RPMI8226 (cell line): ENCODE measurements at places on chromosomes 12 and 14.
A peak's percentile ranks its signal among the peaks of the same experiment; 100 is the strongest.

DNA sequence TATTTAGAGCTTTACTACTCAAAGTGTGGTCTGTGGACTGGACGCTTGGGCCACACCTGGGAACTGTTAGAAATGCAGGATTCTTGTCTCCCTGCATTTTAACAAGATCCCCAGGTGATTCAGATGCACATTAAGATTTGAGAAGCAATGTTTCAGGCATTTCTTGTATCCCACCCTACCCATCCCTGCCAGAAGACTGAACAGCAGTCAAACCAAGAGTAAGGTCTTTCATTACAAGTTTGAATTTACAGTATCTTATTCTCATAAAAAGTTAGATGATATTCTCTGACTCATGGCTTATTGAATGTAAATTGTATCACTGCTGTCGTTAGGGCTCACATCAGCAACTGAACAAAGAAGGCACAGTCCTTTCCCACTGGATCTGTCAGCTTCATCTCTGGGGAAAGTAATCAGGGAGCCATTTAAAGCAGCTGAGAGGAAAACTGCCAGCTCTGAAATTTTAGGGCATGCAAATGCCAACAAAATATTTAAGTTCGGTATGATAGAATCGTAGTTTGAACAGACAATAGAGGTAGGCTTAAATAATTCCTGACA lies 141.1 kb downstream of the AKAP6 start:
- no peak for DNase-seq

DNA sequence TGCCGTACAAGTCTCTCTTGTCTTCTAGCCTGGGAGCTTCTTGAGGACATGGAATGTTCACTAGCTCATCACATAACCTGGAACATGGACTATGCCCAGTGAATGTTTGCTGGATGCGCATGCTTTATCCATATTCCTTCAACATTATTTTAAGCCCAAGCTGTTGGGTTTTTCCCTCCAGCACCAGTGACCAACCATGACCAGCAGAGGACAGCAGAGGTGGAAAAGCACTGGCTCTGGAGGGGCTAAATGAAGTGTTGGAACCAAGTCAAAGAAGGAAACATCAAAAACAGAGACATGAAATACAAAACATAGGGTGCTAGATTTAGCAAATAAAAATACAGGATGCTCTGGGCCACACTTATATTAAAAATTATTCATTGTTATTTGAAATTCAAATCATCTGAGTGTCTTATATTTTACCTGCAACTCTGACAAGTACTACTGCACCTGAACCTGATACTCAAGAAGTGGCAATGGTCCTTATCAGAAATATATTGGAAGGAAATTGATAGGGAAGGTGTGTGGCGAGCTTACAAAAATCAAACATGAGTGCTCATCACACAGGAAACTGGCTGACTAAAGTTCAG lies 23.1 kb upstream of the HELB start:
- DNase-seq: peak; percentile 28

DNA sequence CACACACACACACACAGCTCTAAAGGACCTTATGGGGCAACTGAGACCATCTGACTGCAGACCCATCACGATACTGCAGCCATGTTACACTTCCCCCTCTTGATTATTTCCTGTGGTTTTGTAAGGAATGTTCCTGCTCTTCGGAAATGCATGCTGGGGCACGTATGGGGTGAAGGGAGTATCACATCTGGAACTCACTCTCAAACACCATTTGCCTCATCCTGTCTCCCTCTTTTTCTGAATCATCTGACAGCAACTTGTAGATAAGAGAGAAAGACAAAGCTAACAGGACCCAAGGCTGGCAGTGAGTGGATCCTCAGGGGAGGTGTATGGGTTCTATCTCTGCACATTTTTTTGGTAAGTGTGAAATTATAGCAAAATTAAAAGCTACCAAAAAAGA lies 50.3 kb downstream of the RIMBP2 start:
- DNase-seq: no peak

GRCh38 chr12:122371475-122372045 lies 50.9 kb downstream of the CLIP1 start:
- no peak for DNase-seq

GRCh38 chr12:55818140-55818728 lies 393 bp downstream of the ORMDL2 start:
- DNase-seq: no peak

- DNase-seq: no peak
These were observed 31.4 kb downstream of the FLVCR2 start for GRCh38 chr14:75609606-75610475.

GRCh38 chr12:42936260-42936659 lies 346.7 kb upstream of the PRICKLE1 start:
- DNase-seq: no peak

DNA sequence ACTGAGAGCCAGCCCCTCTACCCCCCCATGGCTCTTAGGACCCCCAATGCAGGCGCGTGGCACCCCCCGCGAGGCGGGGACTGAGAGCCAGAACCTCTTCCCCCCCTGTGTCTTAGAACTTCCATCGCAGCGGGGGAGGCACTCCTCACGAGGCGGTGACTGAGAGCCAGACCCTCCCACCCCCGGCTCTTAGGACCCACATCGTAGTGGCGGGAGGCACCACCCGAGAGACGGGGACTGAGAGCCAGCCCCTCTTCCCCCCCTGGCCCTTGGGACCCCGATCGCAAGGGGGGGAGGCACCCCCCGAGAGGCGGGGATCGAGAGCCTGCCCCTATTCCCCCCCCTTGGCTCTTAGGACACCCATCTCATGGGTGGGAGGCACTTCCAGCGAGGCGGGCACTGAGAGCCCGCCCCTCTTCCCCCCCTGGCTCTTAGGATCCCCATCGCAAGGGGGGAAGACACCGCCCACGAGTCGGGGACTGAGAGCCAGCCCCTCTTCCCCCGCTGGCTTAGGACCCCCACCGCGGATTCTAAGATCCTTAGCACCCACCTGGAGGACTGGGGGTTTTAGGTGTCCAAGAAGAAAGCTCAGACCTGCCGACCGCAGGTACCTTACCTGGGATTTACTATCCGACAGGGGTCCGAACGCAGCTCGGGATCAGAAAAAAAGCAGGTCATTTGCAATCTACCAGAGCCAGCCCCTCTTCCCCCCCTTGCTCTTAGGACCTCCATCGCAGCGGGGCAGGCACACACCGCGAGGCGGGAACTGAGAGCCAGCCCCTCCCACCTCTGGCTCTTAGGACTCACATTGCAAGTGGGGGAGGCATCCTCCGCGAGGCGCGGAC lies 44.9 kb downstream of the DDX11 start:
- no peak for DNase-seq

DNA sequence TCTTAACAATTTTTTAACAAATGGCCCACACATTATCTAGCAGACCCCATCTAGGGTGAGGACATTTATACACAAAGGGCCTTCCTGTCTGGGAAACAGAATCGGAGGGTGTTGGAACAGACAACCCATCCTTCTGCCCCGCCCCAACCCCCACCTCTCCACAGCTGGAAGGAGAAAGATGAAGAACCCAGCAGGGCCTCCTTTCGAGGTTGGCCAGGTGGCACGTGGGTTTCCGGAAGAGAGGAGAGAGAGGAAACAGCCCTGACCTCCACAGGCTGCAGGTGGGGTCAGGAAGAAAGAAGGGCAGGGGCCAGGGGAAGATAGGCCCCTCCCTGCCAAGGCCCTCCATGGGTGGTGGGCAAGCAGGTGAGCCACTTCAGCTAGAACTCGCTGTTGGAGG lies 57.2 kb downstream of the LRRC74A start:
- DNase-seq: peak; percentile 33

GRCh38 chr12:26808766-26809476 lies 24.1 kb downstream of the ITPR2 start:
- DNase-seq: no peak

DNA sequence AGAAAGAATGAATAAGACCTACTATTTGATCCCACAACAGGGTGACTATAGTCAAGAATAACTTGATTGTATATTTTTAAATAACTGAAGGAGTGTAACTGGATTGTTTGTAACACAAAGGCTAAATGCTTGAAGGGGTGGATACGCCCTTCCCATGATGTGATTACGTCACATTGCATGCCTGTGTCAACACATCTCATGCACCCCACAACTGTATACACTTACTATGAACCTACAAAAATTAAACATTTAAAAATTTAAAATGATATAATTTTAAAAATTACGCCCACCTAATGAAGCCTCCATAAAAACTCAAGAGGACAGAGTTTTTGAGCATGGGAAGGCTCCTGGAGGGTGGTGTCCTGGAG lies 94.5 kb downstream of the SCARB1 start:
- no peak for DNase-seq

DNA sequence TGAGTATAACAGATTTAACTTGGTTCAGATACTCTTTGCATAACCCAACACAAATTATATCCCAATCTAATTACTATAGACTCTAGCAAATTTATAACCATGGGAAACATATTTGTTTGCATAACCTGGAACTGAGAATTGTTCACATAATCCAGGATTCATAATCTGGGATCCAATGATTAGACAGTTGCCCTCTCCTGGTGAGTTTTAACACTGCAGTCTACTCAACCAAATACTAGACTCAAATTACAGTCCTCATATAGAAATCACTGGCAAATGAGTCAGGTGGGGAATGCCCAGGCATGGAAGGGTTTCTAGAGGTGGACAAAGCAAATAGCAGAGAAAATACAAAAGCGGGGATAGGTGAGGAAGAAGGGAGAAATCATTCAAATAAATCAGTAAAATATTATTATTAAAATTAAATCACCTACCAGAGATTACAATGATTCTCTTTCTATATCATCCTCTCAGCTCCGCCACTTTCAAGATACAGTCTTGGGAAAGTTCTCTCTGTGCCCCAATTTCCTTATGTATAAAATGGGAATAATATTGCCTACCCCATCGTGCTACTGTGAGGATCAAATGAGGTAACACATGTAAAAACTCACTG lies 9.4 kb downstream of the GCH1 start:
- peak; percentile 22 for DNase-seq

GRCh38 chr14:77889971-77890442 lies 90.1 kb downstream of the ADCK1 start:
- DNase-seq: no peak

DNA sequence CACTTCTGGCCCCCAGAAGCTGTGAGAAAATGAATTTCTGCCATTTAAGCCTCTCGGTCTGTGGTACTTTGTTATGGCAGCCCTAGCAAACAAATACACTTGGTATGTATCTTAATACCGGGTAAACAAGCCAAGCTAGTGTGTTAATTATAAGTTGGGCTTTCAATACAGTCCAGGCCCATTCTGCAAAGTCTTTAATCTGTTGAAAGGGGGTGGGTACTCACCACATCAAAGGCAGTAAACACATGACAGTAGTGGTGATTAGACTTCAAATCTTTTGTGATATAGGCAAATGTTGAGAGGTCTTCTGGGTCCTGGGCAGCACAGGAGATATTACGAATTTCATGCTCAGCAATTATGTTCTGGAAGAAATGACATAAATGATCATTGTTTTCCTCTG lies 127.7 kb downstream of the APAF1 start:
- no peak for DNase-seq

- DNase-seq: no peak
These were observed 13.7 kb upstream of the ITGA5 start for GRCh38 chr12:54432815-54433164.

- DNase-seq: no peak
These were observed 236.3 kb downstream of the GALC start for GRCh38 chr14:87756661-87757060.

- peak; percentile 33 for DNase-seq
These were observed 332.6 kb downstream of the SLC16A7 start for GRCh38 chr12:59928416-59928815.

- DNase-seq: no peak
These were observed 17.7 kb upstream of the ANP32D start for GRCh38 chr12:48454667-48455066.

- DNase-seq: no peak
These were observed 5.6 kb upstream of the RPAP3 start for GRCh38 chr12:47711448-47711847.

GRCh38 chr12:60805364-60805763 lies 1209.5 kb downstream of the SLC16A7 start:
- DNase-seq: no peak

GRCh38 chr14:55950135-55950534 lies 168.1 kb upstream of the PELI2 start:
- DNase-seq: no peak

- no peak for DNase-seq
These were observed 7.7 kb upstream of the AMN1 start for GRCh38 chr12:31736472-31736871.

- no peak for DNase-seq
These were observed 73.3 kb downstream of the NDUFA12 start for GRCh38 chr12:94930216-94930654.

DNA sequence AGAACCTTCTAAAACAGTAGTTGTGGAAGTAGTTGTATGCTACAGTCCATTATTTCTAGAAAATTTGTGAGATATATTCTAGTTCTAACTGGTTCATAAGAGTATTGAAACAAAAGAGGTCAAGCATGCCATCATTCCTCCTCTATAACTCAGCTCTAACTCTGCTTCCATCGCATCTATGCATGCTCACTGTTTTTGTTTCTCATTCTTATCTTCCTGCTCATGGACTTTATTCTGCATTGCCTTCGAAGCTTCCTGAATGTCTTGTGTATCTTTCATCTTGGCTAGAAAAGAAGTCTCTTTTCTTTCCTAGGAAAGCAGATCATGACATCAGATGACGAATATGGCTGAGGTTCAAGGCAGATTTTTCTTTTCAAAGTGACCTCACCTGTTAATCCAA lies 402 bp downstream of the LMNTD1 start:
- DNase-seq: no peak

DNA sequence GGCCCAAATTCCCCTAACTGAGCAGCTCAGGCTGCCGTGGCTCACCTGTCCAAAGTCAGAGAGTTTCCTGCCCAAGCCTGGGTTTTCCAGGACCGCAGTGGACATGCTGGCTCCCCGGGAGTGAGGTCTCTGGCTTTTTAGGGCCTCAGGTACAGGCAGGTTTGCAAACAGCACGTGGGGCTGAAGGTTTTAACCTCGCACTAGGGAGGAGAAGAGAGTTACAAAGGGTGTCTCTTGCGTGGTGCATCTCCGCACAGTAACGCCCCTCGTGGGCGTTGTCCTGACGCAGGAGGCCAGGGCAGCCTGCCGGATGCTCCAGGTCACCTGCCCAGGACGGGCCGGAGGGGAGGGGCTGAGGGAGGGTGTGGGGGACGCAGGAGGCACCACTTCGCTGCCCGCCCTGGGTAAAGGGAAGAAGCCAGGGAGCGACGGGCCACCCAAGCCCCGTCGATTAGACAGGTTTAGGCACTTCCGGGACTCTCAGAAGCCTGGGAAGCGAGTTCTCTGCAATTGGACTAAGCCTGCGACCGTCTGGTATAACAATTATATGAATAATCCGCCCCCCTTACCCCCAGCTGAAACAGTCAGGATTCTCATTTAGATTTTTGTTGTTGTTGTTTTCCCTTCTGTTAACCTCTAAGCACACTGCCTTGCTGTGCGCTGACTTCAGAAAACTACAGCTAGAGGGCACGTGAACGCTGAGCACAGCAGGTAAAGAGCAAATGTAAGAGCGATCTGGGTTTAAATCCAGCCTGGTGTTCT lies at the start of gene PAH:
Gene PAH, minus strand, starts transcription at position 219 of the 762 bp plus-strand sequence. Its CDS starts 114 bp downstream, at position 105.
- DNase-seq: peak; percentile 21

GRCh38 chr12:116465856-116466255 lies 93.3 kb upstream of the MAP1LC3B2 start:
- DNase-seq: no peak

DNA sequence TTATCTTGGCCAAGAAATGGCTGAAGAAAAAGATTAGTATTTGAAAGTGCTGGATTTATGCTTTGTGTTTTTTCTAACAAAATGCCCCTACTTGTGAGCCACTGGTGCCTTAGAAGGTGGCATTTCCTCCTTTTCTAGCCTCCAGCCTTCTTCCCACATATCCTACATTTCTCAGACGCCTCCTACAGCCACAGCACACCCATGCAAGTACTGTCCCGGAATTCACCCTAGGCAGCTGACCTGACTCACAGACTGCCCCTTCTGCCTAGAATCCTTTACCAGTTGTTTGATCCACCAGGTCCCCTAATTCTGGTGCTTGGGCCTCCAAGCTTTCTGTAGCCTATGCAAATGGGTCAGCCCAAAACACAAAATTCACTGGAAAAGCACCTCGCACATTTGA lies 166.0 kb downstream of the FOXN3 start:
- DNase-seq: no peak
